ENCODE measurements at places on chromosomes 13 and 19. TPM values are rescaled to one million over a fixed set of nuclear protein-coding genes. Genes with fewer than 3 reads are reported as not detected.

GRCh38 chr13:49400755-49401659, 42.9 kb downstream of the CAB39L start:
- peak overlapping the region; percentile 72 for H3K27ac ChIP-seq
- no peaks in the 10 kb centered on the region for H3K27me3 ChIP-seq
- H3K4me3 ChIP-seq, result peak overlapping the region; percentile 51
- H3K36me3 ChIP-seq, result peaks cover 3% of the 10 kb centered on the region
- H3K4me1 ChIP-seq, result peaks cover 40% of the 10 kb centered on the region
- peak; percentile 83 for DNase-seq

DNA sequence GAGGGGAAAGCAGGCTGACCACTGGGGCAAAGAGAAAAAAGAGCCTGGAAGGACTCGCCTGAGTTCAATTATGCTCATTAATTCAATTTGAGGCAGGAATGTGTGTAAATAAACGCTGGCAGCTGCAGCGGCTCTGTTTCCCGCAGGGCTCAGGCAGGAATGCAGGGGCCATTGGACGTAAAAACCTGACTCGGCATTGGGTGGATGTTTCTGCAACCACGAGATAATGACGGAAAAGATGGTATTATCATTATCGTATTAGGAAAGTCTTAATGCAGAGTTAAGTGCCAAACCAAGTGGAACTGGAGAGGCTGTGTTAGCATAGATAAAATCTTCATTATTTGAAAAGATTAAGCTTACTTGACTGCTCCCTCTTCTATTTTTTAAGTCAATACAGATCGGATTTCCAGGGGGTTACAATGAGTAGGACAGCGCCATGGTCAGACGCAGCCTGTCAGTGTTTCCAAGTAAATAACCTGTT, 169.8 kb downstream of the SHISA2 start:
- no peaks in the 10 kb centered on the region for H3K4me1 ChIP-seq
- no peaks in the 10 kb centered on the region for H3K36me3 ChIP-seq
- no peak overlapping the region for H3K27ac ChIP-seq
- DNase-seq, result no peak
- no peaks in the 10 kb centered on the region for H3K27me3 ChIP-seq

DNA sequence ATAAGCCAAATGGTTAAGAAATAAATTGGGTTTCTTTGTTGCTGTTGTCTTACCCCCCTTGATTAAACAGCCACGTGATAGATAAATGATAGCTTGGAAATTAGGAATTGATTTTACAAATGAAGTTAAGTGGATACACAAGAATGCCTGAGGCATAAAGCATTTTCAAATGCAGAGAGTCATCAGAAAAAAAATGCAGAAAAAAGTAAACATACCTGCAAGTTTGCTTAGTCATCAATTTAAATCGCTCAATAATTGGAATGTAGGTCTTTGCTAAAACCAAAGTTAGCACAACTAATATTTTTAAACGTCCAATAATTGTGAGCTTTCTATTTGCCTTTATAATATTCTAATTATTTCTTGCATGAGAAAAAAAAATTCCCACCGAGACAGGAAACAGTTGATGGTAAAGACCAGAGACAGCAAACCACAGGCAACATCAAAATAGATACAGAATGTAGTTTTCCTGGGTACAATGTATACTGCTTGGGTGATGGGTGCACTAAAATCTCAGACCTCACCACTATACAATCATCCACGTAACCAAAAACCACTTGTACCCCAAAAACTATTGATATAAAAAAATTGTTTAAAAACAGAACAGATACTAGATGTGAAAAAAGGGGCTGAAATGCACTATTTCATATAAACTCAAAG, 924.0 kb downstream of the PCDH9 start:
- H3K4me3 ChIP-seq, result no peak overlapping the region
- H3K27ac ChIP-seq, result no peak overlapping the region
- H3K27me3 ChIP-seq, result no peaks in the 10 kb centered on the region
- no peaks in the 10 kb centered on the region for H3K36me3 ChIP-seq
- peaks cover 4% of the 10 kb centered on the region for H3K4me1 ChIP-seq
- DNase-seq, result no peak

DNA sequence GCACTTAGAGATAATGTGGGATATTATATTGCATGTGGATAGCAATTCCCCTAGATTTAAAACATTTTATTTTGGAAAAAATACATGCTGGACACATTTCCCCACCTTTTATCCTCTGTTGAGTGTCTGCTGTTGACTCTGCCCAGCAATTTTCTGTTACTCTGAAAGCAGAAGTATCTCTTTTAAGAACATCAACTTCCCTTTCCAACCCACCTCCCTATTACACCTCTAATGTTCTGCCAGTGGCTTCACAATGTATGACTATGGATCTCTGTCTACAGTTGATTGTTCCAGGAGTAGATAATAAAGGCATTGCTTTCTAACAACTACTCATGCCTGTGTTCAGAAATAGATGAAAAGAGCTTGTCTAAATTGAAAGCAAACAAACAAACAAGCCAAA, 754.8 kb upstream of the SLITRK6 start:
- H3K4me3 ChIP-seq, result 0 out of 2 replicates have a peak overlapping the region, but pooled peaks have one; percentile 25
- DNase-seq, result peak; percentile 67
- H3K27ac ChIP-seq, result no peak overlapping the region
- no peaks in the 10 kb centered on the region for H3K36me3 ChIP-seq

Gene PEAK3
- total RNA-seq, result not detected

DNA sequence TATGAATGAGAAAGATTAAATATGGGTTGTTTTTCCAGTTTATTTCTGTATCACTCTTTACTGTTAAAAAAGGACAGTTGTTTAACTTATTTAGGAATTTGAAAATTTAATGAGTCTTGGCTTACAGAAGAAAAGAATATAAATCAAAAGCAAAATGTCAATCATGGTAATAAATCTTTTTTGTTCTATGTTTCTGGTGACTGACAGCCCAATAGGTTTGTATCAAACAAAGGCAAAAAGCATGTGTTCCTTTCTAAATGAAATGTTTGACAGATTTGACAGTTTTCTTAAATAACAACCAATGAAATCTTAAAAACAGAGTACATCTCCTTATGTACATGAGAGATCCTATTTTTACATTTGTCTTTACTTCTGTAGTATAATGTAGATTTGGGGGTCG, 11.0 kb downstream of the PCDH9 start:
- H3K27ac ChIP-seq, result no peak overlapping the region
- H3K27me3 ChIP-seq, result no peaks in the 10 kb centered on the region
- H3K4me3 ChIP-seq, result no peak overlapping the region
- no peaks in the 10 kb centered on the region for H3K36me3 ChIP-seq
- DNase-seq, result no peak

DNA sequence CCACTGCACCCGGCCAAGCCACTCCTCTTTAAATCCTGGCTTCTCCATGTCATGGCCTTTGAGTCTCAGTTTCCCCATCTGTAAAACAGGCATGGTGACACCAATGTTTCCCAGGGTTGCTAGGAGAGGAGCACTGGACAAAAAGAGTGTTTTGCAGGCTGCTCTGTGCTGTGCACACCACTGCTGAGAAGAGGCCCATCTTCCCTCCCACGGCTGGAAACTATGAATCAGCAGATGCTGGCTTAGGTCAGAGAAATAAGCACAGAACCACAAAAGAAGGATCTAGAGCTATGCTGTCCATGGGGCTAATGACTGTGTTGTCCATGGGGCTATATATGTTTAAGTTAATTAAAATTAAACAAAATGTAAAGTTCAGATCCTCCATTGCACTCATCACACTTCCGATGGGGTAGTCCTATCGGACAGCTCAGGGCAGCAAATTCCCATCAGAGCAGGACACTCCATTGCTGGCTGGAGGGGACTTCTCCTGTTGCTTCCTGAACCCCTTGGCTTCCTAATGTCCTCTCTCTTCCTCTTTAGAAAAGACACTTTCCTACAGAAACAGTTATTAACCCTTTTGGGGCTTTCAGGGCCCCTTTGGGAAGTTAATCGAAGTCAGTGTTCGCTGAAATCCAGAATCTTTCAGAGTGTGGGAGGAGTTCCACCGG, 37.1 kb downstream of the TSHZ3 start:
- H3K4me1 ChIP-seq, result no peaks in the 10 kb centered on the region
- H3K27me3 ChIP-seq, result no peaks in the 10 kb centered on the region
- no peaks in the 10 kb centered on the region for H3K36me3 ChIP-seq
- H3K4me3 ChIP-seq, result no peak overlapping the region
- DNase-seq, result no peak

DNA sequence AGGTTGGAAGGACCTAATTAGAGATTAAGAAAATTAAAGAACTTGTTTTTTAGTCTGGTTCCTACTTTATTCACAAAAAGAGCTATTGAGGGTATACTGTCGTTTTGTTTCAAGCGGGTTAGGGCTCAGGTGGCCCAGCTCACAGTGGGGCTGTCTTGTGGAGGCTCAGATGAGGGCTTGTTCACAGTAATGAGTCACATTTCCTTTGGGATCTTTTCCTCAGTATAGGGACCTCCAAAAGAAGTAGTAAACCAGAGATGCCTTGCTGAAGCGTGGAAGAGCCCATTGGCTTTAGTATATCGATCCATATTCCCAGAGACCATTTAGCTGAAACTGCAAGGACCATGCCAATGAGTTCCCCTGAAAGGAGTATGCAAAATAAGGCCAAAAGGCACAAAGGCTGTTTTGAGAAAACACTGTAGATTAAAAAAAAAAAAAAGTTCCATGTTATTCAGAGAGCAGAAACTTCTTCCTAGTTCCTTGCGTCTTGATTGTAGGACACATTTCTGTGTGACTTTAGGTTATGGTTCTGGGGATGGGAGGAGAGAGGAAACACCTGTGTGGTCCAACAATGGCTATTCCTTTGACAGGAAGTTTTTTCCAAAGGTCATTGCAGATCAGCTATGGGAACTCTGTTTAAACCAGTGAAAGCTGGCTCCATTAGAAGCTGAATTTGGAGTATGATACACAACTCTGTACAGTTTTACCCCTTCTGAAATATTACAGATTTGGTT, 32.8 kb upstream of the GPI start:
- no peak for DNase-seq
- no peak overlapping the region for H3K4me3 ChIP-seq
- no peaks in the 10 kb centered on the region for H3K27me3 ChIP-seq
- peaks cover 16% of the 10 kb centered on the region for H3K36me3 ChIP-seq
- H3K27ac ChIP-seq, result no peak overlapping the region
- peaks cover 8% of the 10 kb centered on the region for H3K4me1 ChIP-seq

DNA sequence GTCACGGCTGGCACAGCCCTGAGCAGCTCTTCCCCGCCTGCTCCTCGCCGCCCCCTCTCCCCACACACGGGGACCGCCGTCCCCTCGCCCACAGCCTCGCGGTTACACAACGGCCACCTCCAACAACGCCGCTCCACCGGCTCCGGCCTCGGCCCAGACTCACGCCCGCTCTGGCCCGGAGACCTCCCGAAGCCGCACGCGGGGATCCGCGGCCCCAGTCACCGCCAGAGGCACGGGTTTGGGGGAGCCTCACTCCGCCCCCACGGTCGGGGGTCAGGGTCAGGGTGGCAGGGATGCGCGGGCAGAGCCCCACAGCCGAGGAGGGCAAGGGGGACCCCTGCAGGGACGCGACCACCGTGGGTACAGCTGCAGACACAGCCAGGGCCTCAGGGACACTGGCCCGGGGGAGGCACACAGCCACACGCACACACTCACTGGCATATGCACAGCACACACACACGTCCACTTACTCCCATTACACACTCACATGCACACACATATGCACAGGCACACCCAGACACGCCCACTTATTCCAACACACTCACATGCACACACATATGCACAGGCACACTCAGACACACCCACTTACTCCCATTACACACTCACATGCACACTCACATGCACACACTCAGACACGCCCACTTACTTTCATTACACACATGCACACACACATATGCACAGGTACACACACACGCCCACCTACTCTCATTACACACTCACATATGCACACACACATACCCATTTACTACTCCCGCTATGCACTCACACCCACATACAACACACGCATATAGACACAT, 1.6 kb downstream of the TTYH1 start:
- no peak for DNase-seq
- H3K4me1 ChIP-seq, result no peaks in the 10 kb centered on the region
- H3K36me3 ChIP-seq, result no peaks in the 10 kb centered on the region
- H3K4me3 ChIP-seq, result no peak overlapping the region

Gene ZNF677
- not detected for total RNA-seq

- no peak overlapping the region for H3K27ac ChIP-seq
- no peak for DNase-seq
- H3K27me3 ChIP-seq, result no peaks in the 10 kb centered on the region
- no peak overlapping the region for H3K4me3 ChIP-seq
These were observed 1599.1 kb downstream of the PCDH9 start for GRCh38 chr13:65631078-65631477.

GRCh38 chr19:43638214-43638994, 1.2 kb downstream of the CADM4 start:
- no peak overlapping the region for H3K4me3 ChIP-seq
- H3K36me3 ChIP-seq, result no peaks in the 10 kb centered on the region
- DNase-seq, result no peak
- no peaks in the 10 kb centered on the region for H3K4me1 ChIP-seq
- H3K27me3 ChIP-seq, result no peaks in the 10 kb centered on the region

Gene WDR83
- total RNA-seq, result 13.3 TPM

Gene ZNF14
- total RNA-seq, result 12.1 TPM

- no peak overlapping the region for H3K27ac ChIP-seq
- no peak for DNase-seq
- H3K27me3 ChIP-seq, result no peaks in the 10 kb centered on the region
- no peak overlapping the region for H3K4me3 ChIP-seq
- H3K4me1 ChIP-seq, result no peaks in the 10 kb centered on the region
These were observed 2.9 kb upstream of the PCDH8 start for GRCh38 chr13:52851137-52851962.

Gene IL4I1
- total RNA-seq, result not detected

DNA sequence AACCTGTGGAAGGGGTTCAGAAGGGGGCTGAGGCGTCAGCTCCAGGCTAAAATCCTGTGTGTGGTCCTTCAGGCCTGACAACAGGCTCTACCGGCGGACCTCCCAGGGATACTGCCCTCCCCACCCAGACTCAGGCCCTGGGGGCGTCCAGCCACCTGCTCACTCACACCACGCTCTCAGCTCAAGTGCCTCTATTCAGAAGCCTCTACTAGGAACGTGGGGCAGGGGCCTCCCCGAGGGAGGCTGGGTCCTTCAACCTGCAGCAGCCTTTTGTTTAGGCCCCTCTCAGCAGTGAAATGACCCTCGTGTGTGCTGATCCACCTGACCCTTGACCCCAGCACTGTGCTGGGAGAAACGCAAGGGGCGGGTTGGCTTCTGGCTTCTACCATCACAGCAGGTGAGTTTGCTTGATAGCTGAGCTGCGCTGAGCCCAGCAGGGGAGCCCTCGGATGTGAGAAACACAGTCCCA, 10.6 kb downstream of the PLPP2 start:
- no peaks in the 10 kb centered on the region for H3K27me3 ChIP-seq
- H3K27ac ChIP-seq, result no peak overlapping the region
- H3K4me1 ChIP-seq, result no peaks in the 10 kb centered on the region
- DNase-seq, result no peak
- H3K4me3 ChIP-seq, result no peak overlapping the region

Gene SULT2A1
- not detected for total RNA-seq

Measured in Karpas-422 (cell line).